ENCODE measurements at places on chromosomes 3 and 15.

GRCh38 chr3:137762674-137763593, 1.2 kb upstream of the SOX14 start:
- DNase-seq = no peak

- peak; percentile 59 for DNase-seq
Observed at GRCh38 chr3:11601446-11602238, 42.1 kb downstream of the VGLL4 start.

DNA sequence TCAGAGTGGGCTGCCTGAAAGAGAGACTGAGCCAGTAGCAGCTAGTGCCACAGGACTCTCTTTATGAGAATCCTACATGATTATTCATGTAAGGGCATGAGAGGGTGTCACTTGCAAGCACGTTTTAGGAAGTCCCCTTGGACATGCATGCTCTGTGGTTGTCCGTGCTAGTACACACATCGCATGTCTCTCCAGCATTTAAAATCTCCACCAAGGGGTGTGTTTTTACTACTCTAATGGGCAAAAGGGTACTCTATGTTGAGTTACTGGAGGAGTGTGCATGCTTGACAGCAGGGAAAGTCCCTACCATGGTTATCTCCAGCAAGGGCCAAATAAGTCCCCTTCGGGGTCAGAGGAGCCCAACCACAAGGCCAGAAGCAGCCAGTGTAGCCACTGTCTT, 70.7 kb downstream of the DCLK3 start:
- DNase-seq = no peak

GRCh38 chr3:82081351-82081750, 319.9 kb upstream of the GBE1 start:
- DNase-seq = no peak

DNA sequence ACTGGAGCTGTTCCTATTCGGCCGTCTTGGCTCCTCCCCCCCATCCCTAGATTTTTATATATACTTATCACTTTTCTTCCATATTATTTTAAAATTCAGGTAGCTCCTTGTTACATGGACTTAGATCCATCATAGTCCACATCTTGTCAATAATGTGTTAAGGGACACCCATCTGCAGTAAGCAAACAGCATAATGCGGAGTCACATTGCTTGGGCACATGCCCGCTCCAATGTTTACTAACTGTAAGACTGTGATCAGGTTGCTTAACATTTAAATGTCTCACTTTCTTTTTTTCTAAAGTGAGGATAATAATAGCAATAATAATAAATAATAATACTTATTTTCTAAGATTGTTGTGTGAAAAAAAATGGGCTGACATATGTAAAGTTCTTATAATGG, 303.2 kb upstream of the SOX14 start:
- no peak for DNase-seq

DNA sequence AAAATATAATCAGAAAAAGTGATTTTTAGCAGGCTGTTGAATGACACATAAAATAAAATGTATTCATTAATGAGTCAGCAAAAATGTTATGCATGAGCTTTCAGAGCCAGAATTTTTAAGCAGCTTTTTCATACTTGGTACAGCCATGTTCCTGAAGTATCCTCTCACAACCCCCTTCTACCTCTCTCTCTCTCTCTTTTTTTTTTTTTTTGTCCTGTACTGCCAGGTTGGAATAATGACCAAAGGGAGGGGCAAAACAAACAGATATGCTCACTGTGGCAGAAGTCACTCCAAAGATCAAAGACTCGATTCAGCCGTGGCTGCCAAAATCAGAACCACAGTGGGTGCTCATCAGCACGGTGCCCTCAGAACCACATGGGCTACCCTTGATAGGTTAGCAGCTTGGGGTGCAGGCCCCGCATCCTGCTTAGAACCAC, 383.0 kb downstream of the ZBTB20 start:
- DNase-seq = no peak

GRCh38 chr15:78930577-78931388, 14.1 kb downstream of the CTSH start:
- no peak for DNase-seq

GRCh38 chr3:191499307-191500080, 38.5 kb downstream of the PYDC2 start:
- DNase-seq = no peak

DNA sequence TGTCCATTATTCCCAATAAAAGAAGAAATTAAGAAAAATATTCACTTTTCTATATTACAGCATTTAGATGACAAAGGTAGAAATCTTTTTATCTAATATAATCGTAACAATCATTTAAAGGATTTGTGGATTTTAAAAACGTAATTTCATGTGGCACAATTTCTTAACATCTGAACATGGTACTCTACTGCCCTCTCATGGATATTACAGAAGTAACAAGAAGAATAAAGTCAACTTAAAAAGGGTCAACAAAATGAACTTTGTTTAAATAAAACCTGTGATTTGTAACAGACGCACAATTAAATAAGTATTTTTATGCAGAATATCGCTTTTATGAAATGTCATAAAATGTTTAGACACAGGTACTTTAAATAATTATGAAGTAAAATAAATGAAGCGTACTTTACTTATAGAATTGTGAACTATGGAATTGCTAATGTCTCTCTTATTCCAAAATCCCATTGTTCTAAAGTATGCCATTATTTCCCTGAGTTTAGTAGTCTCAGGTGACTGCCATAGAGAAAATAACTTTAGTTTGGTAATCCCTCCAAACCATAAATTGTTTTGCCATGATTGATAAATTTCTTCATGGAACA, 366.8 kb upstream of the ZNF385D start:
- DNase-seq = no peak

- no peak for DNase-seq
Observed at GRCh38 chr15:33068511-33068990, 126.0 kb downstream of the FMN1 start.

- DNase-seq = peak; percentile 96
Observed at GRCh38 chr3:126357295-126358037, at the start of gene KLF15. Gene KLF15, minus strand, starts transcription at chr3:126357408. Its CDS starts 4,486 bp downstream, at chr3:126352922.

GRCh38 chr3:67048067-67048714, 50.1 kb downstream of the KBTBD8 start:
- DNase-seq = no peak

DNA sequence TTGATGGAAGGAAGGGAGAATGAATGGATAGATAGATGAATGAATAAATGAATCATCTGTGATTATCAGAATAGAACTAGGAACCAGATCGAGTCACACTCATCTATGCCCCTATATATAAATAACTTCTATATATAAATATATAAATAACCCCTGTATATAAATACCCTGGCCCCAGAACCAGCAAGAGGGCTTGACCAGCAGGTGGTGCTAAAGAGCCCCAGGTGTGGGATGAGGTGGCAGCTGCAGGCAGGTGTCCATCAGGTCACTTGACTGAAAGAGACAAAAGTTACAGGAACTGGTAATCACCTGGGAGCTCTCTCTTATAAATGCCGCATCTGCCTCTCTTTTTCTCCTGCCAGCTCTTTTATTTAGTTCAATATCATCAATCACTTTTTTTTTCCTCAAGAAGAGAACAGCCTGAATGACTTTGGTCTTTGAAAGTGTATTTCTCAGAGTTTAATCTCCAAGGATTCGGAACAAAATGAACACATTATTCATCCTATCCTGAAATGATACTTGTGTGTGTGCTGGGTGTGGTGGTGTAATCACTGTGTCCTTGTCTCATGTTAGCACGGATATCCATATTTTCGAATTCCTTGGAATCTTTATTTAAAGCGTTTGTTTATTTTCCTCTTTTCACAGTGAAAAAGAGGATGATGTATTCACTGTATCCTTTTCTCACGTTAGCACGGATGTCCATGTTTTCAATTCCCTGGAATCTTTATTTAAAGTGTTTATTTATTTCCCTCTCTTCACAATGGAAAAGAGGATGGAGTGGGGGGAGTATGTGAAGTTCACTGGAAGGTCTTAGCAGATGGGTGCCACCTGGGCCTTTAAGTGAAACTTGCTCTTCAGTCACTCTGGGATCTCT, 35.4 kb upstream of the ATG7 start:
- peak; percentile 49 for DNase-seq

- no peak for DNase-seq
Observed at GRCh38 chr15:38687775-38688495, 123.3 kb upstream of the RASGRP1 start.

- DNase-seq = no peak
Observed at GRCh38 chr15:39684233-39684632, 98.4 kb downstream of the FSIP1 start.

GRCh38 chr3:187183210-187183862, 13.9 kb upstream of the RTP1 start:
- DNase-seq = no peak

DNA sequence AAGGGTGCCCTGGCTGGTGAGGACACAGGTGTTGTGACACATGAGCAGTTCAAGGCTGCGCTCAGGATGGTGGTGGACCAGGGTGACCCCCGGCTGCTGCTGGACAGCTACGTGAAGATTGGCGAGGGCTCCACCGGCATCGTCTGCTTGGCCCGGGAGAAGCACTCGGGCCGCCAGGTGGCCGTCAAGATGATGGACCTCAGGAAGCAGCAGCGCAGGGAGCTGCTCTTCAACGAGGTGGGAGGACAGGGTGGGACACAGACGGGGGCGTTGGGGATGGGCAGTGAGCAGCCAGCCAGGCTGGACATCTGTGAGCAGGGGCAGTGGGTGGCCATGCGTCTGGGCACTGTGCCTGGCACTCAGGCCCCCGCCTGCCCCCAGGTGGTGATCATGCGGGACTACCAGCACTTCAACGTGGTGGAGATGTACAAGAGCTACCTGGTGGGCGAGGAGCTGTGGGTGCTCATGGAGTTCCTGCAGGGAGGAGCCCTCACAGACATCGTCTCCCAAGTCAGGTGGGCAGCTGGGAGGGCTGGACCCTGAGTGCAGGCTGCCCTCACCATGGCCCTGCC, 10.3 kb downstream of the ANKRD63 start:
- no peak for DNase-seq

DNA sequence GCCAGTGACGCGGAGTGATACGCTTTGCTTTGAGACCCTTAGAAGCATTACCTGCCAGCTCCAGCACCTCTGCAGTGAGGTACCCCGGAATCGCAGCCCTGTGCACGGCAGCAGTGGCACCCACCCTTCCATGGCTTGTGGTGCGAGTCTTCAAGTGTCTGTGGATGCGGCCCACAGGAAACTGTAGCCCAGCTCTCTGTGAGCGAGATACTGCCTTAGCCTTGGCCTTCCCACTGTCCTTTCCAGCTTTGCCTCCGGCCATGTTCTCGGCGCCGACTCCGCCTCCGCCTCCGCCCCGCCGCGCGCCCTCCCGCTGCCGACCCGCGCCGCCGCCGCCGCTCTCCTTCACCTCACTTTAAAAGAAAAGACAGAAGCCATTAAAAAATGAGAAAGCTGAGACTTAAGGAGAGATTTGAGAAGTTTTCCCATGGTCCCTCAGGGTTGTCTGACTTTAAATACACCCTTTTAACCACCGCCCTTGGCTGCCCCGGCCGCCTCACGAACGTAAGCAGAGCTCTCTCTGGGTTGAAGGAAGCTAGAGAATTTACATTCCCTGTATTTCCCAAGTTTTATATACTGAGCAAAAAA, 78.5 kb upstream of the FAM174B start:
- DNase-seq = no peak

DNA sequence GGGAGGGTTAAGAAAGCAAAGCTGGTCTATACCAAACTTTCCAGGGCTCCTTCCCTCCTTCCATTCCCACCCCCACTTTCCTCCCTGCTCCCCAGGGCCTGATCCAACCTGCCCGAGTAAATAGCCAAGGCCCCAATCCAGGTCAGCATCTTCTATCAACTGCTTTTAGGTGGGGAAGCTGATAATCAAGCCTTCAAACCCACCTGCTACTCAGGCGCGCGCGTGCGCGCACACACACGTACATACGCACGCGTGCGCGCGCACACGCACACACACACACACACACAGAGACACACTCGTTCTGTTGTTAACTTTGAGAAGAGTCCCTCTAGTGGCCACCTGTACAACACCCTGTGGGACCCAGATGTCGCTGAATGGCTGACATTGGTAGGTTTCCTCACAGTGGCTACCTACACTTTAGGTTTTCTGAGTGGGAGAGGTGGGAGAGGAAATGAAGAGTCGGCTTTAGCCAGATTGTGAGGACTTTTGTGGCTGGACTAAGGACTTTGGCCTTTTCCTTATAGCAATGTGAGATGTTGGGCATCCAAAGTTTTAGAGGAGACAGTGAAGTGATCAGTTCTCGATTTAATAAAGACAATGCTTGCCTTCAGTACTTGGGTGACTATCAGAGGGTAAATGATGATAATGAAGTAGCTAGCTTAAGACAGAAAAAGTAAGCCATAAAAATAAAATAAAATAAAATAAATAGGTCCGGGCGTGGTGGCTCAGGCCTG, 179.9 kb upstream of the C2CD4B start:
- DNase-seq = peak; percentile 39

GRCh38 chr3:161251716-161252115, 30.6 kb downstream of the NMD3 start:
- DNase-seq = no peak

DNA sequence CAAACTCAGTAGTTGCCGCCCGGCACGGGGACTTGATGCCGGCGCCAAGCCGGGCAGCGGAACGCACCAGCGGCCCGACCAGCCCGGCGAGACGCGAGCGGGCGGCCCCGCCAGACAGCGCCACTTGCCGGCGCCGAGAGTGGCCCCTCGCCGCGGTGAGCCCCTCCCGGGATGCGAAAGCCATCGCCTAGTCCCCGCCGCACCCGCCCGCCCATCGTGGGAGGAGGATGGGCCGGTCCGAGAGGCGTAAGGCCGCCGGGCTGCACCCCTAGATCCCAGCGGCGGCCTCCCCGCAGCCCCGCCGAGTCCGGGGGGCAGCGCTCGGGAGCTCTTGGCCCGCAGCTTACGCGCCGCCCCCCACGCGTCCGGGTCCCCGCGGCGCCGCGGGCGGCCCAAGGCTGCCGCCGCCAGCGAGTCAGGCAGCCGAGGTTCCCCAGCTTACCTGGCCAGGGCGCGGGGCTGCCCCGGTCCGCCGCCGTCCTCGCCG, 609 bp downstream of the GOLGA8A start:
- peak; percentile 52 for DNase-seq

GRCh38 chr3:183638101-183638852, 2.9 kb downstream of the KLHL24 start:
- DNase-seq = no peak

- no peak for DNase-seq
Observed at GRCh38 chr3:12955651-12956315, 114.4 kb upstream of the RPL32 start.

DNA sequence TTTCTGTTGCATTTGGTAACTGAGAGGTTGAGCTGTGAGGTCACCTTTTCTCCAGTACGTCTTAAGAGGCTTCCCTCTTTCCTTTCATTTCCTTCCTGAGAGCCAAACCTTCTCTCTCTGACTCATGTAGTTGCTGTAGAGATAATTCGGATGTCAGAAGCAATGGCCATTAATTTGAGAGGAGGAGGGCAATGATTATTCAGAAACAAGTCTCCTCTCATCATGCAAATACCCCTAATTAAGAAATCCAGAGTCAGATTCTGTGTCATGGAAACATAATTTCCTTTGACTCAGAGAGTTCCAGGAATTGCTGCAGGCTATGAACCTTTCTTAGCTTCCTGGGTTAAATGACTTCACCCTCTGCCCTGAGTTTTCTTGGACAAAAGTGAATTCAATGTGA, 59.0 kb upstream of the GSK3B start:
- no peak for DNase-seq

DNA sequence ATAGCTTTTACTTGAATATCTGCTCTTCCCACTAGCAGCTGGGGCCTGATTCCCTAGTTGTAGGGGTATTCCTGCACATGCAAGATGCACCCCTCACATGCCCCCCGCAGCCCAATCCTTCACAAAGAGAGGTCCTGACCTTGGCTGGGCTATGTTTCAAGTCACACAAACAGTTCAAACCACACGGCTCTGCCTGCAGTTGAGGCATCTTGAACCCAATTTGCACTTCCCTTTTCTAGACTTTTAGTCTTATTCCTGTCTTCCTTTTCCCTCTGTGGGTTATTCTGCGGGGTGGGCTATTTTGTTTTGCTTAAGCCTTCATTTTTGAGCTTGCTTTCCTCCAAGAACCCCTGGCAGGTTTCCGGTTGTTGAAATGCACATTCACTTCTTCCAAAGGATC, 13.3 kb upstream of the CCR1 start:
- DNase-seq = no peak
